Right ventricle myocardium superior (tissue), 1 donor: ENCODE measurements at places on chromosomes 3 and 15. TPM values are rescaled to one million over a fixed set of nuclear protein-coding genes. Genes with fewer than 3 reads are reported as not detected.

The EPHB1 gene
- 1.1 TPM for total RNA-seq

The TSPAN3 gene
- total RNA-seq = 85.2 TPM

- DNase-seq = no peak
Observed at GRCh38 chr3:175105066-175105465, 245.9 kb downstream of the NAALADL2 start.

DNA sequence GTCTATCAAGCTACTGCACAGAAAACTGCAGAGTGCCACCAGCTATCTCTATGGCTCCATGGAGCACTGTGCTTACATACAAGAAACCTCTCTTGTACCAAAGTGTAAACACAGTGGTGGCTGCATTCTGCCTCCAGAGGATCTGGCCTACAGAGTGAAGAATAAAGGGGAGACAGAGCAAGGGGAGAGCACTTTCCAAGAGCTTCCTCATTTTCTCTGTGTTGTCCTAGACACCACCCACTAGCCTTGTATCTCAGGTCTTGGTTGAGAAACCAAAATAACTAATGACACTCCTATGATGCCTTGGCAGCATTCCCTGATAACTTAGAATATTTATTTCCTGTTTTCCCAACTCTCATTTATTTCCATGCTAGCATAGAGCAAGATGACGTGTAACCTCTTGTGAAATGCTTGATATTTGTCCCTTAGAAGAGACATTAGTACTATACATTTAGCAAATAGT is 56.9 kb upstream of the PHLDB2 start:
- DNase-seq = no peak

GRCh38 chr3:125651244-125651643 is 55.9 kb upstream of the OSBPL11 start:
- no peak for DNase-seq

DNA sequence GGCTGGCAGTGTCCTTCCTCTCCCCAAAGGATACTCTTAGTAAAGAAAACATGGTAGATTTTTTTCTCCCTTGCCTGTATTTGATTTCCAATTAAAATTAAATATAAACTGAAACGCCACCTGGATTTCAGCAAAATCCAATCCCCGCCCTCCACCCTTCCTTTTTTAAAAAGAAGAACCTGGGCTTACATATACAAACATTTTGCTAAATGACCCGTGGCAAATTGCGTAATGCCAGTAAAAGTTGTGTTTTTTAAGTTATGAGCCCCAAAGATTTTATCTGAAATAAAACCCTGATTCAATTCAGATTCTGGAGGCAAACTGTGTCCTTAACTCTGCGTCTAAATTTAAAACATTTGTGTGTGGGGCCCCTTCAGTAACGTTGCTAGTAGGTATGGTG is 403.0 kb downstream of the FOXP1 start:
- no peak for DNase-seq
